ENCODE measurements at places on chromosomes 6 and 20.

- no peaks in the 10 kb centered on the region for H3K4me1 ChIP-seq
- H3K4me3 ChIP-seq, result no peak overlapping the region
- no peaks in the 10 kb centered on the region for H3K36me3 ChIP-seq
- H3K27ac ChIP-seq, result no peak overlapping the region
- no peaks in the 10 kb centered on the region for H3K27me3 ChIP-seq
These were observed 86.2 kb downstream of the VEGFA start for GRCh38 chr6:43856005-43856765.

- no peak overlapping the region for H3K27ac ChIP-seq
- no peaks in the 10 kb centered on the region for H3K36me3 ChIP-seq
- H3K27me3 ChIP-seq, result no peaks in the 10 kb centered on the region
- H3K4me1 ChIP-seq, result no peaks in the 10 kb centered on the region
- no peak for DNase-seq
- no peak overlapping the region for H3K4me3 ChIP-seq
These were observed 685.5 kb upstream of the FLRT3 start for GRCh38 chr20:15022921-15023320.

GRCh38 chr6:121592261-121592935, 157.0 kb downstream of the GJA1 start:
- no peaks in the 10 kb centered on the region for H3K36me3 ChIP-seq
- H3K4me1 ChIP-seq, result no peaks in the 10 kb centered on the region
- no peaks in the 10 kb centered on the region for H3K27me3 ChIP-seq
- no peak for DNase-seq
- H3K27ac ChIP-seq, result no peak overlapping the region

GRCh38 chr6:142071981-142072380, 60.7 kb upstream of the GJE1 start:
- no peak overlapping the region for H3K4me3 ChIP-seq
- no peaks in the 10 kb centered on the region for H3K36me3 ChIP-seq
- H3K27ac ChIP-seq, result no peak overlapping the region
- H3K27me3 ChIP-seq, result peaks cover 8% of the 10 kb centered on the region
